Activated naive CD4-positive, alpha-beta T cell treated with Interleukin-2 at 50 U/mL for 16 hours (primary cell): ENCODE measurements at places on chromosomes 11 and 22.

GRCh38 chr22:38793317-38793716 is 626 bp downstream of the DNAL4 start:
- no peak for DNase-seq

DNA sequence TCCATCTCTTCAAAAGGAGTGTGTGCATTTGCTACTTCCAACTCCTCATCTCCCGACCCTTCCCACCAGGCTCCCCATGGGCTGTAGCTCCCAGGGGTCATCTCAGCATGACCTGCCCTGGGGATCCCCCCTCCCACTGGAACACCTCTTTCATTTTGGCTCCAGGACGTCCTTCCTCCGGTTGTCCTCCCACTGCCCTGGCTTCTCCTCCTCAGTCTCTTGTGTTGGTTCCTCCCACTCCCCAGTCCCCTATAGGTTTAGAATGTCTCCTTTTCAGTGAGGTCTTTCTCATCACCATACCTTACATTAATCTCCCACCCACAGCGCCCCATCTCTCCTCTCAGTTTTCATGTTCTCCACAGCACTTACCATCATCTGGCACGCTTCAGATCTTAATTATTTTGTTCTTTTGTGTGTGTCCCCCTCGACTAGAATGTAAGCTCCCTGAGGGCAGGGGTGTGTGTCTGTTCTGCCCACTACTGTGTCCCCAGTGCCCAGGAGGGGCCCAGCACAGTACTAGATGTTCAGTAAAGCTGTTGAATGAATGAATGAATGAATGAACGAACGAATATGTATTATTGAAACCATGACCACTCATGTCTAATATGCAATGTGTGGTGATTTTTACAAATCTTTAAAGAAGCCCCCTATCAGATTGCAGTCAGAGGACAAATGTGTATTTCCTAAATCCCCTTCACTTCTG is 2.0 kb upstream of the TMA7B start:
- no peak for DNase-seq

DNA sequence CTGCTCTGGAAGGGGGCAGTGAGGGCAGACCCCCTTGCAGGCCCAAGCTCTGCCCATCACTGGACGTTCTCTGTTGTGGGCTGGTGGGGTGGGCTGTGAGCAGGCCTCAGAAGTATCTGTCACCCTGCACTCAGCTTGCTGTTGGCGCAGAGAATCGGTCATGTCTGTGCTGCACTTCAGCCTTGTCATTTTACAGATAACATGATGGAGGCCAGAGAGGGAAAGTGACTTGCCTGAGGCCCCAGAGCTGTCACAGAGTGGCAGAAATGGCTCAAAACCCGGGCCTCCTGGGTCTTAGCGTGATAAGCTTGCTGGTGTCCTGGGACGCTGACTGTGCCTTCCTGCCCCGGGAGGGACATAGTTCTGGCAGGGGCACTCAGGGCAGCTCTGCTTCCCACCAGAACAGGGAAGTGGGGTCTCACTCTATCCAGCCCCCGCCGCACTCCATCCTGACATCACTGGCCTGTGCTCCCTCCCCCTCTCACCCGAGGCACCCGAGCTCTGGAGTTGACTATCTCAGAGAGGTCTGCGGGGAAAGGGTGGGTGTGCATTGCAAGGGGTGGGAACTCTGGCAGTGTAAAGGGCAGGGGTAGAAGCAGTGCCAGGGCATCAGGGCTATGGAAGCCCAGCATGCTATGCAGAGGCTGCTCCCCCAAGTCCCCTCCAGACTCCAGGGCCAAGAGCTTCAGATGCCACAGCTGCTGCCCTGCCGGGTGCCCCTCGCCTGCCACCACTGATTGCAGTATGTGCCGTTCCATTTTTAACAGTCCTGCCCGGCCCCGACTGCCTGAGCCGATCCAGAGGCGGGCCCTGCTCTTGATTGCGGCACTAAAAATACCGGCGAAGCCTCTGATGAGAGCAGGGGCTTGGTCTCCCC is 50.4 kb upstream of the NECTIN1 start:
- no peak for DNase-seq

DNA sequence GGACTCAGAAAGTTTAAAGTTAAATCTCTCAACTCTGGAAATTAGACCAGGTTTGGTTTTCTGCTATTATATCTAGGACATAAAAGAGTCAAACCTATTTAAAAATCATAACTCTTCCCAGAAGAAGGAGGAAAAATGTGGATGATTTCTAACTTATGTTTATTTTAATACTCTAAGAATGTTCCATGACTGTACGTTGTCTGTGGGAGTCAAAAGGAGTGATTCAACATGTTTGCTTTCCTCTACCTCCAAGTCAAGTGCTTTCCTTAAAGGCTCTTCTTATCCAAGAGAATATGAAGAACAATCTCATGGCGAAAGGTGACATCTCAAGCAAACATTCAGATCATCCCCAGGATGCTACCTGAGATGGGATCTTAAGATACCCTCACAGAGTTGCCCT is 21.6 kb downstream of the OR51E1 start:
- no peak for DNase-seq

DNA sequence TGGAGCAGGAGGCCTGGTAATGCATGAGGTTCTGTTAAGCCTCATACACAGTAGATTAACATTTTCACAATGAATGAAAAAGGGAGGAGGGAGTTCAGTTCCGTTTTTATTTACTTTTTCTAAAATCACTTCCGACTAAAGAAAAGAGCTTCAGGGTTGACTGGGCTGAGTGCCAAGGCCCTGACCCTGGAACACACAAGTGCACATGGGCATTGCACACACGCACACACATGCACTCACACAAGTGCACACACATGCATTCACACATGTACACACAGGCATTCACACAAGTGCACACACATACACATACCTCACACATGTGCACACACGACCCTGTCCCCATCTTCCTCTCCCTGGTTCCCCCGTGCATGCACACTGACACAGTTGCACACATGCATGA is 303.3 kb downstream of the BRD1 start:
- no peak for DNase-seq

- DNase-seq, result no peak
These were observed 65.7 kb upstream of the NAV2 start for GRCh38 chr11:19646921-19647320.

DNA sequence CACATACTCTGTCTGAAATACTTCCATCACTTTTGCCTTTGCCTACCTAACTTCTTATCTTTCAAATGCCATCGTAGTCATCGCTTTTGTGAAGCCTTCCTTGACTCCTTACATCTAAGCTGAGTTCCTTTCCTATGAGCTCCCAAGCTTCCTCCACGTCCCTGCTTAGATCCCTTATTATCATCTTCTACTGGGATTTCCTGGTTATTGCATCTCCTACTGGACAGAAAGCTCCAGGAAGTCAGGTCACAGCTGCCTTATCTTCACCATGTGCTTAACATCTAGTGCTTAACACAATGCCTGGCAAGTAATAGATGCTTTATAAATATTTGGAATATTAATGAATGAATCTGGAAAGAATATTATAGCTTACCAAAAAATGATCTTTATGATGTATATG is 5.9 kb downstream of the YPEL4 start:
- no peak for DNase-seq

- DNase-seq, result no peak
These were observed 871 bp downstream of the BDNF start for GRCh38 chr11:27699242-27699925.

- no peak for DNase-seq
These were observed 39.7 kb upstream of the POU2AF2 start for GRCh38 chr11:111205632-111206385.

DNA sequence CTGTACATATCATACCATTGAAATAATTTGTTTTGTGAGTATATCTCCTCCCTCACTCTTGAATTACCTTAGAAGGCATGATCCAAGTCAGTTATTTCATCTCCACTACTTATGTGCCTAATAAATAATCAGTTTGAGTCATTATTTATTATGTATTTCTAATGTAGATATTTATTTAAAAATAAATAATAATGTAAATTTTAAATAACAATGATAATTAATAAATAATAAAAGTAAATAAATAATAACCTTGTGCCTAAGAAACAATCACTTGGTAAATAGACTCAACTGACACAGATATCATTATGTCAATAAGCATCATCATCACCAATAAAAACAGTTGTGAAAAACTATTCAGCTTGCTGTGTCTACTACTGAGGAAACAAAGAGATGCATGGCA is 213.8 kb downstream of the CNTN5 start:
- no peak for DNase-seq

DNA sequence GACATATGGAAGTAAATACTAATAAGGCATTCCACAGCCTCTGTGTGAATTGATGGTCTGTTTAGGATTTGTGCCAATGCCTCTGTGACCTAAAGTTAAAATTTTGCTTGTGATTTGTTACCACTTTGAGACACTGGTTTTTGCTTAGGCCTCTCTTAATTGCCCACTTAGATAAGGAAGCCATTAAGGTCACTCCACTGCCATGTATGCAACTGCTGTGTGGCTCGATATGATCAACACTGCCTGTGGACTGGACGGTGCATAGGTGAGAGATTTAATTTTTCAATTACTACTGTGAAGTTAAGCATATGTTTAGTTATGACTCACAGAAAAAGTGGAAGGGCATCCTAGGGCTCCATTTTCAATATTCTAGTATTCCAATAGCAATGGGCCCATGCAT is 36.9 kb downstream of the CSRP3 start:
- DNase-seq, result no peak

DNA sequence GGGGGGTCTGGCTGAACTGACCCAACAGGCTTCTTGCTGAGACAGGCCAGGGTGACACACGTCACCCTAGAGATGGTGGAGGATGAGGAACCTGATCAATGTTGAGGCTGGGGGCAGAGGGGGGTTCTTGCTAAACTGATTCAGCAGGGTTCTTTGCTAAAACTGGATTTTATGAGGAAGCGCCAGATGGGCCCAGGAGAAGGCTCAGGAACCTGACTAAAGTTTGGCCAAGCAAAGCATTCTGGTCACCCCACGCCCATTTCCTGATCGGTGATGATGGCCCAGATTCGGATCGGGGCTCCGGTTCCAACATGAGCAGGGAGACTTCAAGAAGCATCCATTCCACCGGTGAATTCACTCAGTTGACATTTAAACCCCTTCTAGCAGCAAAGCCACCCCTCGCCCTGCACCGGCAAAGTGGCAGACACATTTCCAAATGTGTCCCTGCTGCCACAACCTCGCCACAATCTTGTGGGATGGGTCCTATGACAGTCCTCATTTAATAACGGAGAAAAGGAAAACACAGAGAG is 34.2 kb upstream of the SLC22A12 start:
- DNase-seq, result no peak

GRCh38 chr11:107017104-107017432 is 1.2 kb downstream of the GUCY1A2 start:
- DNase-seq, result no peak

DNA sequence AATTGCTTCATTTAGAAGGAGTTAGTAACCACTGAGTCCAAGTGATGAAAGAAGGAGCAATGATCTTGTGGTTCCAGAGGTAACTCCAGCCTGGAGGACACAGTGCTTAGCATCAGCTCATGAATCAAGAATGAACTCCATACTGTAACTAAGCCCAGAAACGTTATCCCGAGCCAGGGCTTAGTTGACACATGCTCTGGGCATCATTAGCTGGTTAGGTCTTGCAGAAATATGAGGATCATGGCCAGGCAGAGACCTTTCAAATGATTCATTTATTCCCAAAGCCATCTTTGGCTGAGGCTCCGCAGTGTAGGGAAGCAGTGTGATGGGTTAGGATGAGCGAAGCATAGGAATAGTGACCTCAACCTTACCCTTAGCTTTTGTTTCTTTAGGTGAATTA is 277.4 kb downstream of the FAM76B start:
- DNase-seq, result no peak

DNA sequence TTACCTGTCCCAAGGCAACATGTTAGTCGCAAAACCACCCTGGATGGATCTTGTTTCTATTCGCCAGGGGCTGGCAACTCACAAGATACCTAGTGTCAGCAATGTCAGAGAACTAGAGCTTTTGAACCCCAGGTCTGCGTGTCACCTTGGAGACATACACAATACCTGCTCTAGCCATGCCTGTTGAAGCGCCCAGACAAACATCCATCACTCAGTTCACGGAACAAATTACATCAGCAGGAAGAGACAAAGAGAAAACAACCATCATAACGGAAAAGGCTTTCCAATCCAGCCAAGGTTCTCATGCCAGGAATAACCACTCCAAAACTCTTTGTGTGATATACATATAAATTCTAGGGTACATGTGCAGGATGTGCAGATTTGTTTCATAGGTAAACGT is 2.2 kb downstream of the CD59 start:
- DNase-seq, result no peak

DNA sequence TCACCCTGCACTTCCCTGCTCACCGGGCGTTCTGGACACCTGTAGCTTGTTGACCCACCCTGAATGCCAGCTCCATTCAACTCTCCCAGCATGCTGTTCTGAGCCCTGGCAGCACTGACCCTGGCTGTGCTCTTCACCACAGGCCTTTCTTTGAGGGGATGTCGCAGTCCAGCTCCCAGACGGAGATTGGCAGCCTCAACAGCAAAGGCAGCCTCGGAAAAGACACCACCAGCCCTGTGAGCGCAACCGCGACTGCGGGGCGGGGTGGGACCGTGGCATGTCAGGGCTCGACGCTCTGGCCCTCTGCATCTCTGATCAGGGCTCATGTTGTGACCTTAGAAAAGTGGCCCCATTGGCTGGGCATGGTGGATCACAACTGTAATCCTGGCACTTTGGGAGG is 47.4 kb upstream of the RAB1B start:
- DNase-seq, result no peak

DNA sequence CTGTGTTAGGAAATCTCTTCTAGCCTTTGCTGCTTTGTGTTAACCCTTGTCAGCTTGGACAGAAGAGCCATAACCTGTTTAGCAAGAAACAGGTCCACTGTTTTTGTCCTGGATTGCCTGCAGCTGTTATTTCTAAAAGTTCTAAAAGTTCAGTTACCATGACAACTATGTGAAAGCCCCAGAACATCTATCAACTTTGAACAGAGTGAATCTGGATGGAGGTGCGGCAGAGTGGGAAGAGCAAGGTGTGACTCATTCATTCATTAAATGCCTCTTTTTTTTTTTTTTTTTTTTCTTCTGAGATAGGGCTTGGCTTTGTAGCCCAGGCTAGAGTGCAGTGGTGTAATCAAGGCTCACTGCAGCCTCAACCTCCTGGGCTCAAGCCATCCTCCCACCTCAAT is 50.5 kb downstream of the RBX1 start:
- no peak for DNase-seq

DNA sequence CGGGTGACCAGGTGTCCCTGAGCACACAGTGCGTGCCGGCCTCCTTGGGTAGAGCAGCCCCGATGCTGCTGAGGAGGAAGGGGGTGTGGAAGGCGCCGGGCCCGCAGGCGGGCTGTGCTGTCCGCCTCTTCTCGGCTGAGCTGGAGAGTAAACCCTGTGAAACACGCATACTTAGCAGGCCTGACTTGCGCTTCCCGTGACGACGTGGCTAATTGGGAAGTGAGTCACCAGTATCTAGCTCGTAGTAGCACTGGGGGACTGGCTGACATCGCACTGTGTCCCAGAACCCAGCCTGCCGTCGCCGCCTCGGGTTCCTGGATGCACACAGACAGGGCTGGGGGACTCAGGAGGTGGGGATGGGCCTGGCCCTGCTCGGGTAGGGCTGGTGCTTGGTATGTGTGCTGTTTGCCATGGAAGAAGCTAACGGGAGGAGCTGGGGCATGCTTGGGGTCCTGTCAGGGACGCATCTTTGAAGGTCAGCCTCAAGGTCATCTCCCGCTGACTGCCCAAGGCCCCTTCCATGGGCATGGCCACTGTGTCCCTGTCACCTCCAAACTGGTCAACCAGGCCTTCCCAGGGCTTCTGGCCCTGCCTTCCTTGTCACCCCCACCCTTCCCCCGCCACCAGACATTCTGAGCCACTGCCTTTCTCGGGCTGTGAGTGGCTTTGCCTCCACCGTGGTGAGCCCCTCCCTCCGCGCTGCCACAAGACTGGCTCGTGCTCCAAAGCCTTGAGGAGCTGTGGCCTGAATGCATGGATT is 1327.0 kb downstream of the BRD1 start:
- no peak for DNase-seq
